Inflammatory macrophage treated with lipopolysaccharide for 4 hours (primary cell): ENCODE measurements at places on chromosomes 4 and X.

DNA sequence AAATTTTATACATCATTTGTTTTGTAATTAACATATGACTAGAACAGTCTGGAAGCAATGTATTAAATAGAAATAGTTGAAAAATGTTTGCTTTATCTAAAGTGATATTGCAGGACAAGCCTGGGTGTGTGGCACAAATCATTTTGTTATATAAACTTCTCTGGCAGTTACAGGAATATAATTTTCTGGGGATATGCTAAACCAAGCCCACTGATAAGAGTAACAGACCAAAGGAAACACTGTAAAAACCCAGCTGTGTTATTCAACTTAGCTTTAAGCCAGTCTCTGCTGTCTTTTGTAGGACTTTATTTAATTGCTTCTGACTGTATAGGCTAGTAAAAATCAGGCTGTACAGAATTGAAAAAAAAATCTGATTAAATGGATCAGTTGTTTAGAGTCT is 156.2 kb downstream of the NR3C2 start:
- DNase-seq: no peak

- DNase-seq: no peak
These were observed 66.1 kb downstream of the SOWAHB start for GRCh38 chr4:76831711-76832373.

DNA sequence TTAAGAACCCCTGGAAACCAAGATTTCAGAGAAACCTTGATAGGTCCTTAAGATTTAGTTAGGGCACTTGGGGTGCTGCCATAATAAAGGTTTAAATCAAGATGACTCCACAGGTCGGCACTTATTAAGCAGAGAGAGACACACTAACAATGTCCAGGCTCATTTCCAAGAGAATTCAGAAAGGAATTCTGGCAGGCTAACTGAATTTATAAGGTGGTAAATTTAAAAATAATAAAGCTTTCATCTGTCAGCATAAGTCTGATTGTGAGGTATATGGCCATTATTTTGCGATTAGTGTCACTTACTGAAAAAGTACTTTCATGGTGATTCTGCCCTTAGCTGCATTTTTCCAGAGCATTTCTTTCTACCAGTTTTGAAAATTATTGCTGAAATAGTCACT is 472.7 kb downstream of the ARAP2 start:
- DNase-seq: no peak

DNA sequence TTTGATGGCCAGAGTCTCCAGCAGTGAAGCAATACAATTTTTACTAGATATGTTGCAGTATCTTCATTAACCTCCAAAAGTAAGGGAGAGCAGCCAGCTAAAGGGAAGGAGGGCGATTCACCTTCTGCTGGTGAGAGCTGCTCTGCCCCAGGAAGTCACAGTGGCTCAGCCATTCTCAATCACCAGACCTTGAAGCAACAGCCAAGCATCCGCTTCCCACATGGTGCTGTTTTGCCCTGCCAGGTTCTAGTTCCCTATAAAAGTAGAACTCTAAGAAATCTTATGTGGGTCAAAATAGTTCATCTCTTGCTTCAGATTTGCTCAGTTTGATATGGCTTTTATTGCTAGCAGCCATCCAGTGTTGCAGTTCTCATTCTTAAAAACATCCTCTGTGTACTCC is 166.8 kb downstream of the STIM2 start:
- DNase-seq: no peak

DNA sequence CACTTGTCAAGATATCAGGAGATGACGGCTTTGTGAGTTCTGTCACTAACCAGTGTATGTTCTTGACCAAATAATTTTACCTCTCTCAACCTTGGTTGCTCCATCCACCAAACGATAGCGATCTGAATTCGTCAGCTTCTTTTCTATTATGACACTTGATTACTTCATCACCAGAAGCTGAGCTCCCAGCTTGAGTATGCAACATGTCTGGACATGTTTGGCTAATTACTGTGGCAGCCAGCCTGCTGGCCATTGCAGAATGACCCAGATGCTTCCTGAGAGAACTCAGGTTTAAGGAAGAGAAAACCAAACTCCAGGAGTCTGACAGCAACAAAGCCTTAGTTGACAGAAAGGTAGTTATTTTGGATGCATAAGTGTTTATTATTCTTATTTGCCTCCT is 46.4 kb upstream of the PARM1 start:
- no peak for DNase-seq

DNA sequence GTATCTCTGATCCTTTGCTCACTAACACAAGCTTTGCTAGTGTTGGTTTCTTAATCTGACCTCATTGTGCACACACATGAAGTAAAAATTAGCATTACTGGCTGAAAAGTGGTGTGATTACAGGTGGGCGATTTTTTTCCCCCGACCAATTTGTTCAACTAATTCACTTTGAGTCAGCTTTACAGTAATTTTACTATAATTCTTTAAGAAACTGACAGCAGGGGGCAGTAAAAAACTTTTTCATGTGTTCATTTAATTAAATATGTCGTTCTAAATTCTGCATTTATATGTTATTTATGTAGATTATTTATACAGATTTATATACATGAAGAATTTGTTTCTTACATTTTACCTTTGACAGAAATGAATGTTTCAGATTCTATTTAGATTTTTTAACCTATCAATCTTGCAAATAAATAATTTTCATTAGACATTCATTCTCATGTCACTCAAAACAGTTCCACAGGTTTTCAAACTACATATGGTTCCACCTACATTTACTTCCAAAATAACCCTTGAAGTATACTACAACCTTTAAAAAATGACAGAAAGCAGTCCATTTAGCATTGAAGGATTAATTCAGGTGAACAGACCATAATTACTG is 17.5 kb downstream of the PALLD start:
- peak; percentile 60 for DNase-seq

GRCh38 chrX:155046129-155046810 is 19.6 kb downstream of the FUNDC2 start:
- no peak for DNase-seq

GRCh38 chr4:48557478-48557877 is 67.4 kb downstream of the ZAR1 start:
- no peak for DNase-seq

DNA sequence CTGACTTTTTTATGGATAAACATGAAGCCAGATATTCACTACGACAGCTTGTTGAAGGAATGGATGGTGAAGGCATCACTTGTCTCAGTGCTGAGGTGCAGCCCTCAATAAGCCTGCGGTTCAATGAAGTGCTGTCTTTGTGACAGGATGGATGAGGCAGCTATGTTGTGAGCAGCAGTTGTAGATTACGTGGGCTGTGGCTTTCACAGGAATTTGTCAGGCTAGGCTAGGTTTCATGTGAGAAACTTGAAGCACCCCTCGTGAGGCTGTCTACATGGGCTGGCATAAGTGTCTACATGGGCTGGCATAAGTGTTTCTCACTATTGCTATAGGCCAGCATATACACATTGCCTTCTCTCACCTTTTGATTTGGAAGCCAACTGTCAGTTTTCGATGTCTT is 1050.0 kb downstream of the ADGRL3 start:
- DNase-seq: no peak

DNA sequence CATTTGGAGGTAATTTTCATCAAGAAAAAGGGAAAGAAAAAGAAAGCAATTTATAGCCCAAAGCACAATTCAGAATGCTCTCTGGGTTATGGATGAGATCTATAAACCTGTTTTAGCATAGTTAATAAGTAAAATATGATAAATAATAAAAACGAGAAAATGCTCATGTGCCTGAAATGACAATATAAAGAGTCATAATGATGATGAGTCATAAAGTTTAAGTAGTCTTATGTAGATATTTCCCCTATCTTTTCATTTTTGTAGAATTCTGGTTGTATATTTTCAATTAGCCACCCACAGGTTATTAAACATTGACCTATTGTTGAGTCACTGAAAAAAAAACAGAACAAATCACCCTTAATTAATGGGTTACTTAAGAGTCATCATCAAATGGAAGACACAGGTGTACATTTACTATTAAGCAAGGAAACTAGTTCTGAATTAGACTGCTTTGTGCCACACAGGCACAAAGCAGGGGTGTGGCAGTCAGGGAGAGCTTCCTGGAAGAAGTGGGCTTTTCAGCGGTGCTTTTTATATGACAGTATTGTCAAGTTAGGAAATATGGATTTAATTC is 29.3 kb downstream of the BEND4 start:
- DNase-seq: no peak

GRCh38 chr4:84956014-84956413 is 10.5 kb downstream of the WDFY3 start:
- DNase-seq: peak; percentile 30

DNA sequence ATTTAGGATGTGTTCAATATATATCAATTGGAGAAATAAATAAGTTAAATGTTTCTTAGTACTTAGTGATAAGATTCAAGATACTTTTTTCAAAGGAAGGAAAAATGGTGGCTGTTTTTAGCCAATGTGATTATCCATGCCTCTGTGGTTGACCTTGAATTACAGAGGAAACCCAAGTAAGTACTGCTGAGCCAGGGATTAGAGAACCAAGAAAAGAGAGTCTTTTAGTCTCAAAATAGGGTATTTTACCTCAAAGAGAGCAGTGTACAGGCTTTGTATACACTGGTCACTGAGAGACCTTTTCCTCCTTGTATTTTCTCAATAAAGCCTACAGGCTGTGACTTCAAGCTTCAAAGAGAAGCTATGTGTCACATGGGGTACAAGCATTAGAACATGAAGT is 1075.3 kb downstream of the ADGRL3 start:
- no peak for DNase-seq

DNA sequence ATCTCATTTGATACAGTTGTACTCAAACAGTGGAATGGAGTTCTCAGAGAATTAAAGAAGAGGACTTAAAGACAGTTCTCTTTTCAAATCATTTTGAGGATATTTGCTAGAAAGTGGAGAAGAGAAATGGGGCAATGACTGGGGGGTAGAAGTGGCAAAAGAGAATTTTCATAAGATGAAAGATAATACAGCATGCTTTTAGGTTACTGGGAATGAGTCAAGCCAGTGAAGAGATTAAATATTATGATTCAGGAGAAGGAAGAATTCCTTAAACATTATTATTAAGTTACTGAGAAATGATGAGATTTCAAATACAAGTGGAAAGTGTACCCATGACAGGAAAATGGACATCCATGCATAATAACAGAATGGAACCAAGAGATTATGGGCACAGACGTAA is 219.0 kb upstream of the DKK2 start:
- no peak for DNase-seq

- no peak for DNase-seq
These were observed 50.9 kb downstream of the CORIN start for GRCh38 chr4:47786958-47787370.

- DNase-seq: no peak
These were observed 137.2 kb downstream of the UNC5C start for GRCh38 chr4:95411371-95412088.

GRCh38 chrX:150465326-150465725 is 102.2 kb downstream of the MAMLD1 start:
- no peak for DNase-seq

DNA sequence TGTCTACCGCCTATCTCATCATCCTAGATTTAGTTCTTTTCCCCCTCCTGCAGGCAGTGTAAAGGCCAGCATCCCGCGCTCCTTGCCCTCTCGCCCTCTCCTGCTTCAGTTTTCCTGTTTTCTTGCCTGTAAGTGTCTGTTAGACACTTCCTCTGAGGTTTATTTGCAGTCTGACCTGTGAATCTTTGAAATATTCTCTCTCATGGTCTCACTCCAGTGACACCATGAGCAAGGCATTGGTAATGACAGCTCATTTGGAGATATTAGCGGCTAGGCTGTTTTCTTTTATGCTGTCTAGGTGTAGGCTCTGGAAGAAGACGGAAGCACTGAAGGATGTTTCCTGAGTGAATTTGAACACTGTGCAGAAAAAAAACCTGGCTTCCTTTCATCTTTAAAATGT is 179.6 kb downstream of the KDR start:
- DNase-seq: no peak

- peak; percentile 27 for DNase-seq
These were observed 195.2 kb upstream of the STK26 start for GRCh38 chrX:131827935-131828334.

DNA sequence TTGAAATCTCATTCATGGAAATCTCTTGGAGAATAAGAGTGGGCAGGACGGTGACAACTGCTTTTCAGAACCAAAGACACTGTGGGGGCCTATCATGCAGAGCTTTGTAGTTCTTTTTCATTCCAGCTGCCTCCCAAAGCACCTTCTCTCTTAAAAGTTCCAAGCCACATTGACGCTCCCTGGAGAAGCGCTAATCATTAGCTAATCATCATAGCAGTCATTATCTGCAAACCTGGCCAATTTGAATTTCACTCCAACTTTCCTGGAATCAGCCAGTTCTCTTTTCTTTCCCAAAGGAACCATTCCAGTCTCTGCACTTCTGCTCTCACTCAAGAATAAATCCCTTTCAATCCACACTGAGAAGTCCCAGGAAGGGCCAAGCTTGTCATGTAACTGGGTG is 1144.1 kb upstream of the IGFBP7 start:
- DNase-seq: no peak

DNA sequence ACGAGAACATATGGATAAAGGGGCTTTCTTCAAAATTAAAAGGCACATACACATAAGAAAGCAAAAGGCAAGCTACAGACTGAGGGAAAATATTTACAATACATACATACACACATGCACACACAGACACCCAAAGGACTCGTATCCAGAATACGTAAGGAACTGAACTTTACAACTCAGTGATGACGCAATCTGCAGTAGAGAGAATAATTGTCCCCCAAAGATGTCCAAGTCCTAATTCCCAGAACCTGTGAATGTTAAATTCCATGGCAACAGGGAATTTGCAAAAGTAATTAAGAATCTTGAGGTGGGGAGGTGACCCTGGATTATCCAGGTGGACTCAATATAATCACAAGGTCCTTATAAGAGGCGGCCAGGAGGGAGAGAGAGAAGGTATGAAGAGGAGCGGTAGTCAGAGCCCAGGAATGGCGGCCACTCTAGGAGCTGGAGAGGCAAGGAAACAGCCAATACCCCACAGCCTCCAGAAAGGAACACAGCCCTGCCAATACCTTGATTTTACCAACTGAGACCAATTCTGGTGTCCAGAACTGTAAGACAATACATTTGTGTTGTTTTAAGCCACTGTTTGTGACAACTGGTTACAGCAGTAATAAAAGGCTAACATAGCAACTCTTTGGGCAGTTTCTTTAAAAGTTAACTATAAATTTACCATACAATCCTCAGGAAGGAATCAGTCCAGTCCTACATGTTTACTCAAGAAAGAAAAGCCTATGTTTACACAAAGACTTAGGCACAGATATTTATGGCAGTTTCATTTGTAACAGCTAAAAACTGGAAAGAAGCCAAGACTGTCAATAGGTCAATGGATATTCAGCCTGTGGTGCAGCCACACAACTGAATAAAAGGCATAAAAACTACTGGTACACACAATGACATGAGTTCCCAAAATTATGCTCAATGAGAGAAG is 27.3 kb upstream of the STS start:
- DNase-seq: no peak
